ENCODE measurements at places on chromosomes 1 and 21. TPM values are rescaled to one million over a fixed set of nuclear protein-coding genes. Genes with fewer than 3 reads are reported as not detected.

SPRR2G gene
- not detected for polyA plus RNA-seq

AADACL4 gene
- polyA plus RNA-seq, result 0.32 TPM

KPNA6 gene
- 18.4 TPM for polyA plus RNA-seq

C1orf146 gene
- not detected for polyA plus RNA-seq

MFSD2A gene
- polyA plus RNA-seq, result 4.1 TPM

- DNase-seq, result peak; percentile 61
These were observed 345.0 kb downstream of the DISC1 start for GRCh38 chr1:231971397-231972110.

GRCh38 chr1:61253059-61253735 is 170.8 kb downstream of the NFIA start:
- no peak for DNase-seq

- no peak for DNase-seq
These were observed 53.8 kb downstream of the IVNS1ABP start for GRCh38 chr1:185263292-185263691.

- DNase-seq, result no peak
These were observed 149.0 kb downstream of the TOMM20 start for GRCh38 chr1:234979296-234980279.

- no peak for DNase-seq
These were observed 14.3 kb downstream of the PROX1 start for GRCh38 chr1:214002060-214002459.

- DNase-seq, result no peak
These were observed 27.1 kb downstream of the GBP2 start for GRCh38 chr1:89098857-89099256.

- DNase-seq, result no peak
These were observed 148.6 kb downstream of the C1orf21 start for GRCh38 chr1:184535191-184535970.

- no peak for DNase-seq
These were observed 6.5 kb upstream of the HAPLN2 start for GRCh38 chr1:156612666-156613065.

- DNase-seq, result no peak
These were observed 163.4 kb downstream of the HHIPL2 start for GRCh38 chr1:222384531-222384930.

- DNase-seq, result no peak
These were observed 1.7 kb upstream of the DYNLT5 start for GRCh38 chr1:66750577-66750976.

GRCh38 chr1:247409869-247410544 is 6.0 kb upstream of the NLRP3 start:
- no peak for DNase-seq

GRCh38 chr1:54838565-54839180 is 37.5 kb upstream of the TTC22 start:
- DNase-seq, result no peak

GRCh38 chr1:167661527-167662426 is 31.7 kb downstream of the RCSD1 start:
- DNase-seq, result no peak

DNA sequence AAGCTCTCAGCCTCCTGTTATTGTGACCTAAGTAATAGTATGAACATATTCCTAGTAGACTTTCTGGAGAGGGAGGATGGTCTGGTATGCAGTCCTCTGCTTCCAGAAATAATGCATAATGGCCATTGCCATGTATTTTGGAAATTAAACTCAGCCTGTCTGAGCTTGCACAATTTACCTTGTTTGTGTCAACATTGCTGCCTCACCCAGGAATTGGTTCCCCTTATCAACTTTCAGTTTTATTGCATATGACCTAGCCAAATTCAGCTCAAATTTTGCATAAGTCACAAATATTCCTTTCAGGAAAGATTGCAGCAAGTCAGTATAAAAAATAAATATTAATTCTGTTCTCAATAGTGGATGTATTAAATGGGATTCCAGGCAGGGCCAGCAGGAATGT is 101.9 kb upstream of the SLC5A9 start:
- DNase-seq, result no peak

DNA sequence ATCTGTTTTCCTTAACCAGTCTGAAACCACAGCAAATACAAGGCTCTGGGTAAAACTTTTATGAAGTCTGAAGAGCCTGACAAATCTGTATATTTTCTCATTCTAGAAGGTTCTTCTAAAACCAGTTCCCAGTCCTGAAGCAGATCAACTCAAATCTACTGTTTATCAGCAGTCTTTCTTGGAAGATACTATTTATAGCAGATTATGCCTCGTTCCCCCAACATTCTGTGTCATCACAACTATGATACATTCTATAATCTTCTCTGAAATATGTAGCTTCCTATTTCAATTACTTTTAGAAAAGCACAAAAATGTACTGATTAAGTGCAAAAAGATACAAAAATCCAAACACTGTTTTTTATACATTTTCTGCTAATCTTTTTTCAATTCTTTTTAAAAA is 67.5 kb downstream of the NIBAN1 start:
- DNase-seq, result no peak

- DNase-seq, result no peak
These were observed 10.6 kb downstream of the G0S2 start for GRCh38 chr1:209685821-209686220.

DNA sequence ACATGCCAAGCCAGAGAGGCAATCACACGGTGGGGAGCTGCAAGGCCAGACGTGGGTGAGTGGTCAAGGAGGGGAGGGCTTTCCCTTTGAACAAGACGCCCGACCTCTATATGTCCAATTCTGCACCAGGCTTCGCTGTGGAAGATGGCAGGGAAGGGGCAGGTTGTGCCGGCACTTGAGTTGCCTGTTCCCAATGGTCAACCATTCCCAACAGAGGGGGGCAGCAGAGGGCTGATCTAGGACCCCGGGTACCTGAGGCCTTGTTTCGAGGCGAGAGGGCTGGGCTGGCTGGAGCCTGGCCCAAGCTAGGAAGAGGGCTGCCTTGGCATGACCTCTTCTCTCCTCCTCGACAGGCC is 64.9 kb downstream of the TMEM53 start:
- DNase-seq, result peak; percentile 76

Measured in SK-N-SH (cell line).